ENCODE measurements at places on chromosomes 2 and 18. TPM values are rescaled to one million over a fixed set of nuclear protein-coding genes. Genes with fewer than 3 reads are reported as not detected.

PPM1G gene
- 165 TPM for total RNA-seq

GAL3ST2 gene
- total RNA-seq = 0.42 TPM

ITPRIPL1 gene
- not detected for total RNA-seq

SIX2 gene
- total RNA-seq = 0.97 TPM

ANKRD30B gene
- not detected for total RNA-seq

SRD5A2 gene
- total RNA-seq = 0.03 TPM

GPAT2 gene
- not detected for total RNA-seq

TOGARAM2 gene
- 0.29 TPM for total RNA-seq

SH2D6 gene
- total RNA-seq = 1.5 TPM

RNASEH1 gene
- 48.0 TPM for total RNA-seq

PLB1 gene
- 2.4 TPM for total RNA-seq
